ENCODE measurements at places on chromosomes 2 and 18.

- no peak for DNase-seq
Observed at GRCh38 chr2:29963972-29964570, 42.7 kb upstream of the ALK start.

- DNase-seq, result no peak
Observed at GRCh38 chr2:42307180-42307579, 53.8 kb downstream of the COX7A2L start.

GRCh38 chr2:37322368-37322767 lies 2.3 kb downstream of the PRKD3 start:
- no peak for DNase-seq

GRCh38 chr2:27806311-27807059 lies 35.0 kb downstream of the MRPL33 start:
- DNase-seq, result no peak

DNA sequence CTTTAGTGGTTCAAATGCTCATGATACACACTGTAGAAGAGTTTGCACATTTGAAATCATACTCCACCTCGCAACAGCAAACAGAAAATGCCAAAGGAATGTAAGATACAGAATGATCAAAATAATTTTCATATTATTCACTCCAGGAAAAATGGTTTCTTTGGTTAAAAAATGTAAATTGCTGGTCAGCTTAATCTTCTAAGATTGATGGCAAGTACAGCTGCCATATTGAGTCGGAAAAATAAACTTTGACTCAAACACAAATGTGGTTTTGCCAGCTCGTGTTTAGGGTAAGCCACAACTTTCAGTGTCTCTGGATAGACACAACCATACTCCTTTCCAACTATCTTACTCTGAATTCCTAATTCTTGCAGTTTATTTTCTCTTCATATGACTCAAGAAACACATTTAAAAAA lies 154.9 kb upstream of the SMIM21 start:
- DNase-seq, result peak; percentile 28

- DNase-seq, result no peak
Observed at GRCh38 chr2:143205106-143205764, 76.0 kb downstream of the ARHGAP15 start.

- no peak for DNase-seq
Observed at GRCh38 chr2:56099963-56100362, 83.8 kb upstream of the CCDC85A start.

DNA sequence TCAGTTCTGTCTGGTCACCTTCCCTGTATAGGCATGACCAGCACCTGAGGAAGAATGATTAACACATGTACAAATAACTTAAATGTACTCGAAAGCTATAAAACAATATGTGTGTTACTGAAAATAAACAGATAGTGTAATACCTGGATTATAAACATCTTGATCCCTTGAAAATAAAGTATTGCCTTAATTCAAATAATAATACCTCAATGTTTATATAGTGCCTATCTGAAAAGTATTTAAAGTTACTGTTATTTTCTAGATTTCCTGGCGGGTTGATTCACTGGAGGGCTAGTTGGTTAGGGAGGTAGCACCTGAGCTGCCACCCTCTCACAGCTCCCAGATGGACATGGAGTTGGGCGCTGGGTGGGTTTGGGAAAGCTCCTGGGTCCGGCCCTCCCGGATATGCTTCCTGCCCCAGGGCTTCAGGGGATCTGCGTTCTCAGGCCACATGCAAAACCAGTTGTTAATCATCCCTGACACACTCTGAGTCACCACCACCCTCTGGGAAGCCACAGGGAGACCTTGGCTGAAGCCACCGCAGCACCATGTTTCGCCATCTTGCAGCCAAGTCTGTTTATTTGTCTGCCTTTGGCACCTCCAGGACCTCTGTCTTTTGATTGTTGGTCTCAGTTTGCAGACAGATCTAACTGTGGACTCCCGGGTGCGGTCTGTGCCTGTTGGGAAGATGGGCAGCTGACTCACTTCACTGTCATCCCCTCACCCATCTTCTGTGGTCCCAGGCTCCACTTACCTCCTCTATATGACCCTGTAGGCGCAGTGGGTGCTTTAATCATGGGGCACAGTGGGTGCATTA lies 35.3 kb downstream of the RAB31 start:
- peak; percentile 98 for DNase-seq

DNA sequence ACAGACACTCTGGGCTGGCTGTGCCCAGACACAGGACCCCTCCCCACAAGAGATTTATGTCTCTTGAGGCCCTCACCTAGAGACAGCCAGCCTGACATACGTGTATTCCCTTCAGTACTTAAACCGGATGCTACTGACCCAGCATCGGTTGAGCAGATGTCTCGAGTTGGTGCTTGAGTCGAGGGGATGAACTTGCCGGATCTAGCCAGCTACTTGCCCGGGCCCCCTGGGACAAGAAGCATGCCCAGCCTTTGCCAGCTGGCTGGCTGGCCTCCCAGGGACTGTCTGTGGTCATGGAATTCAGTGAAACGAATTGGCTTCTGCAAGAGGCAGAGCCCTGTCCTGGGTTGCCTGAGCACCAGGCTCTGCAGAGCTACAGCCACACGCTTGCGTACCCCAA lies 36.0 kb downstream of the DNMT3A start:
- DNase-seq, result no peak

DNA sequence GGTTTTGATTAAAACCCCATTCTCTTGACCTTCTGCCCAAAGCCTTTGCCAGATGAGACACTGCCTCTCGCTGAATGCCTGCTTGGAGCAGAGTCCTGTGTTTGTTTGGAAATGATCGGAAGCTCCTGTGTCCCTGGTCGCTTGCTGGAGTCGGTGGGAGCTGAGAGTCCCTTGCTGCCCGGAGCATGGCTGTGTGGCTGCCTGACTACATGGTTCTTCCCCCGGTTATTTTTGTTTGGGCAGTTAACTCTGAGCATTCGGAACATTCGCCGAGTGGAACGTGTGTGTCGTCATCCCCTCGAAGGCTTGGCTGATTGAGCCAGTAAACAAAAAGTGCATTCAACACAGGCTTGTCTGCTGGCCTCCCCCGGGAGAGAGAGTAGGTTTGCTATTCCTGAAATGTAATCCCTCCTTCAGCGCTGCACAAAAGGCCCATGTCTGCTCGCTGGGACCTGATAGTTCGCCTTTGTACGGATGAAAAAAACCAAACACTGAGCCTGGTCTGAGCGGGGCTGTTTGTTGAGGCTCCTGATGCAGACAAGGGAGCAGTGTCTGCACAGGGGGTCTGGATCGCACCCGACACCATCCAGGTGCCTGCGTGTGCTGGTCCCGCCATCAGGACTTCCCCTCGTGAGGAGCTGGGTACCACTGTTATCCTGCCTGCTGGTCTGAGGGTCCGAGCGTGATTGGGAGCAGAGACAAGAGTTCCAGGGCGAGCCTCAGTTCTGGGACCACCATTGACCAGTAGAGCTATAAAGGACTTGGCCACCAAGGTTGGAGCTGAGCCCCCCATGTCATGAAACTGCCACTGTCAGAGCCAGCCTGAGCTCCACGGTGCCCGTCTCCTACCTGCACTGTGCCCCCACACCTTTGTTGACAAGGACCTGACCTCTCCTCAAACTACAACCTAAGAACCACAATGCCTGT lies 83.8 kb downstream of the AGAP1 start:
- DNase-seq, result no peak

DNA sequence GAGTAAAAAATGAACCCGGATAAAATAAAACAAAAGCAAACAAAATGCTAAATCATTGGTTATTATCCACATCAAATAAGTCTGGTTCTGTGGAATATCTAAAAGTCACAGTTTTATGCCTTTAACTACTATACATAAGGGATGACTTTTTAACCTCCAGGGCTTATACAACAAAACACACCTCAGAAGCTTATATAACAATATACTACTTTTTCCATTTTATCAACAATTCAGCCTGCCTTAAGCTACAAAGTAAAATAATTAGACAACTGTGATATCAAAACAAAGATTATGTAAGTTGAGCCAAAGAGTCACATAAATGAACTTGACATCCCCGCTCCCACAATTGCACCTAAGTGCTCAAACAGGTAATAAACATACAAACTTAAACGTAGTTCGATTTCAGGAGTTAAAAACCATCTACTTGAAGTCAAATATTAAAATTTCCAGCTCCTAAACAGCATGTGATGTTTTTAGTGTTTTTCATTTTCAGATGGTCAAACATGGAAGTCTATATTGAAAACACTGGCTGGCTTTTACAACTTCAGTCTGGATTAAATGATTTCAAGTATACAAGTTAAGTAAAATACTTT lies 54.7 kb downstream of the ATIC start:
- DNase-seq, result no peak

DNA sequence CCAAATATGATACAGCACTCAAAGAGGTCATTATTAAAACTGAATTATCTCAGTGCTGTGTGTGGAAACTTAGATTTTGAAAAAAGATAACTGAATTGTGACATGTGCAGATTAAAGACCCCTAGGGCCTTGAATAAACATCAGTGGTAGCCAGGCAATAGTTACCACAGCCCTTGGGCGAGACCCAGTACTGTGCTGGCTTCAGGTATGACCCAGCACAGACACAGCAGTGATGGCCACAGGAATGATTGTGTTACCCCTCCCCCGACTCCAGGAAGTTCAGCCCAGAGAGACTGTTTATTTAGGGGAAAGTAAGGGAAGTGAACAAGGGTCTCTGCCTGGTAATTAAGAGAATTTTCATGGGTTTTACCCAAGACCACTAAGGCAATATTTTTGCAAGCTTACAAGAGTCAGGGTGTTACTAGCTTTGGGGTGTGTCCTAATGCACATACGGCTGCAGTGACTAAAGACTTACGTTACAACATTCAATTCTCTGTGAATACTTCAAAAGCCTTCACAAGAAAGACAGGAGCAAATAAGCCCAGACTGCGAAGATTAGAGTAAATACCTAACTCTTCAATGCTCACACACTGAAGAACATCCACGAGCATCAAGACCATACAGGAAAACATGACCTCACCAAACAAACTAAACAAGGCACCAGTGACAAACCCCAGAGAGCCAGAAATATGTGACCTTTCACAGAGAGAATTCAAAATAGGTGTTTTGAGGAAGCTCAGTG lies 28.2 kb upstream of the ITGAV start:
- DNase-seq, result no peak
